ENCODE measurements at places on chromosomes 1 and 21. TPM values are rescaled to one million over a fixed set of nuclear protein-coding genes. Genes with fewer than 3 reads are reported as not detected.

DNA sequence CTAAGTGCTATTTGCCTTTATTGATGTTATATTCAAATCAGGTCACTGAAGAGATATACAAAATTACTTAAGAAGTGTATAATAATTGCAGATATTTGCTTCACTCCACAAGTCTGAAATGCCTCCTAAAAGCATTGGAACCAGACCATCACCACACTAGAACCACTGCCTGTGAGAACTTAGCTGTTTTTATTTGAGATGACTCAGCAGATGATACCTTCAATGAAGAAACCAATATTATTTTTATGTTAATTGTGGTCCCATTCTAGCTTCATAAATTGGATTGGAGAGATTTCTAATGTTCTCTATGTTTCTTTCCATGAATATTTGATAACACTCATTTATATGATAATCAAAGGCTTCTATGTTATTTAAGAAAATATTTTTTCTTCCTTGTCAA is 740.6 kb downstream of the KCNT2 start:
- DNase-seq = no peak

DNA sequence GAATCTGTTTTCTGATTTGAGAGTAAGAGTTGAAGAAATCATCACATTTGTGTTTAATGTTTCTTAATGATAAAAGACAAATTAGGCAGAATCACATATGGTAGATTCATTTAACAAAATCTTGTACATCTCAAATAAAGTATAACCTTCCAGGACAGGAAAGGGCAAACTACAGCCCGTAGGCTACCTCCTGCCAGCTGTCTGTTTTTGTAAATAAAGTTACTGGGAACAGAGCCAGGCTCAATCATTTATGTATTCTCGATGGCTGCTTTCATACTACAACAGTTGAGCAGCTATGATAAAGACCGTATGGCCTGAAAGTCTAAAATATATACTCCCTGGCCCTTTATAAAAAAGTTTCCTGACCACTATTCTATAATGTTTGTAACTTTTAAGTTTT is 204.1 kb downstream of the COL24A1 start:
- no peak for DNase-seq

- no peak for DNase-seq
These were observed 43.1 kb upstream of the PIGC start for GRCh38 chr1:172486805-172487454.

DNA sequence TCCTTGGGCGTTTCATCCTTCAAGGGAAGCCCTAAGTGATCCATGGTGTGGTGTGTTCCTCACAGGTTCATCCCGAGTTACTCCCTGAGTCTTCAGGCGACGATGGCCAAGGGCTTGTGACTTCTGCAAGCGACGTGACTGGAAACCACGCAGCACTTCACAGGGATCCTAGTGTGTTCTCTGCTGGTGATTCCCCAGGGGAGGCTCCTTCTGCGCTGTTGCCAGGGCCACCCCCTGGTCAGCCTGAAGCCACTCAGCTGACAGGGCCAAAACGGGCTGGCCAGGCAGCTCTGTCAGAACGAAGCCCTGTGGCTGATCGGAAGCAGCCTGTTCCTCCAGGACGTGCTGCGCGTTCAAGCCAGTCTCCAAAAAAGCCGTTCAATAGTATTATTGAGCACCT is 71.5 kb downstream of the VPS26C start:
- no peak for DNase-seq

The TNFRSF14 gene
- total RNA-seq = 0.36 TPM

DNA sequence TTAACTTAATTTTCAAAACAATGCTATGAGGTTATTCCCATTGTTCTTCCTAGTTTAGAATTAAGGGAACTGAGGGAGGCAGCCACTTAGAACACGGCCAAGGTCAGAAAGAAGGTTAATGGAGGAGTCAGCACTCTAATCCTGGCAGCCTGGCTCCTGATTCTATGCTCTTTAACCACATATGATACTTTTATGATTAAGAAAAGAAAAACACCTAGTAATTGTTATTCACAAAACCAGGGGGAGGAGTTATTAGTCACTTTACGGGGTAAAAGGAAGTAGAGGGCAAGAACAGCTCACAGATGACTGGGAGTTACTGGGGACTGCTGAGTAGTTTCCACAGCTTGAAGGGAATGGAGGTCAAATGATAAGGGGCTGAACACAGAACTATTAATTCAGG is 38.6 kb downstream of the GADD45A start:
- DNase-seq = peak; percentile 85

DNA sequence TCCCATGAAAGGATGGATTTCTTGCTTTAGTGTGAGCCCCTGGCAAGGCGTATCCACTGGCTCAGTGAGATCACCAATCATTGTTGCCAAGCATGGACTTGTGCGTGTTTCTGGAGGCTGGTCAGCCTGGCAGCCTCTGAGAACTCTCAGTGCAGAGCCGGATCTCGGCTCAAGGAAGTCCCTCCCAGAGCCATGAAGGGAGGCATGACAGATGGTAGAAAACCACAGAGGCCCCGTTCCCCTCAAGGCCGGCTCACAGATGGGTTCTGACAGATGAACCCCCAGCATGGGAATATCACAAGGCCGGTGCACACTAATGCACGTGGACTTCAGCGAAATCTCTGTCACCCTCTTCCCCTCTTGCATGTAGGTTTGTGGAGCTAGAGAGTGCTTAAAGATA is 290.5 kb downstream of the AJAP1 start:
- no peak for DNase-seq

The FMO1 gene
- total RNA-seq = not detected

- no peak for DNase-seq
These were observed 57.6 kb downstream of the PLPPR5 start for GRCh38 chr1:98947071-98947470.

- DNase-seq = no peak
These were observed 2.7 kb upstream of the EDEM3 start for GRCh38 chr1:184757406-184757805.

GRCh38 chr1:208668991-208669390 is 424.8 kb upstream of the PLXNA2 start:
- DNase-seq = no peak

The MPZ gene
- total RNA-seq = 2.3 TPM

DNA sequence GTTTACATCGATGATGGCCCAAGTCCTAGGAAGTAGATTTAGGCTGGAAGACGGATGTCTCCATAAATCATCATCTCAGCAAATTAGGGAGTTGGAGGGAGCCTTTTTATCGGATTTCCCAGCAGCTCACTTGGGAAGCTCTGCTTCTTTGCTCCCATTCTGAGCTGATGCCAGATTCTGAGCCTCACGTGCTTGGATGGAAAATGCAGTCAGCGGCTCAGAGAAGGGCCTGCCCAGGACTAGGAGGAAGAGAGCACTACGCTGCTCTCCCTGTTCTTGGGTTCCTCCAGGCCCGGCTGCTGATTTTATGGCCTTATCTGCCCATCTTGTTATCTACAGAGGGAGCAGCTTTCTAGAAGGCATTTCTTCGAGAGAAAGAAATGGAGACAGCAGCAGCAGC is 42.0 kb downstream of the UBIAD1 start:
- no peak for DNase-seq

DNA sequence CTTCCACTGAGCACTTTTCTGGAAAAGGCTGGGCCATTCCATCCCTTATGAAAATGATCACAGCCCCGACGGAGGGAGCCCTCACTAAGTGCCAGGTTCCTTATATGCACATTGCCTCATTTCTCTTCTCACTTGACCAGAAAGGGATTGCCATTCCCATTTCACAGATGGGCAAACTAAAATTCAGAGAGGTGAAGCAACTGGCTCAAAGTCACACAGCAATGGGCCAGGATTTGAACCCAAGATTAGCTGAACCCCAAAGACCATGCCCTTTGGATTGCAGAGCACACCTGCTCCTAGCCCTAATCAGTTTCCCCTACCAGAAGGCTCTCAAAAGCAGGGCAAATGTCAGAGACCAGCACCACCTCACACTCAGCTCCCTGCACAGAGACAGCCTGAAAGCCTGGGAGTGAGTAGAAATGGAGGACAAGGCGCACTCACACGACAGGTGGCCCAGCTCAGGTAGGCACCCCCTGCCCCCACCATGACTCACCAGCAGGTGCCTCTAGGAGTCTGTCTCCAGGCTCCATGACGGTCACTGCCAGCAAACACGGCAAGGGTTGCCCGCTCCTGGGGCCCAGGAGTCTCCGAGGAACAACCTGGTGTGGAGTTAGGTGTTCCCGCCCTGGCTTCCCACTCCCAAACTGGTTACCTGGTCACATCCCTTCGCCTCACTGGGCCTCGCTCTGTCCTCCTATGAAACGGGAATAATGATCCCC is 21.7 kb downstream of the SDC3 start:
- no peak for DNase-seq

- DNase-seq = no peak
These were observed 8.9 kb upstream of the RC3H1 start for GRCh38 chr1:174031099-174031498.

- no peak for DNase-seq
These were observed 3.1 kb downstream of the TNNI1 start for GRCh38 chr1:201418461-201418860.

The LORICRIN gene
- not detected for total RNA-seq

- no peak for DNase-seq
These were observed 1.2 kb upstream of the LRRC52 start for GRCh38 chr1:165542647-165543046.

DNA sequence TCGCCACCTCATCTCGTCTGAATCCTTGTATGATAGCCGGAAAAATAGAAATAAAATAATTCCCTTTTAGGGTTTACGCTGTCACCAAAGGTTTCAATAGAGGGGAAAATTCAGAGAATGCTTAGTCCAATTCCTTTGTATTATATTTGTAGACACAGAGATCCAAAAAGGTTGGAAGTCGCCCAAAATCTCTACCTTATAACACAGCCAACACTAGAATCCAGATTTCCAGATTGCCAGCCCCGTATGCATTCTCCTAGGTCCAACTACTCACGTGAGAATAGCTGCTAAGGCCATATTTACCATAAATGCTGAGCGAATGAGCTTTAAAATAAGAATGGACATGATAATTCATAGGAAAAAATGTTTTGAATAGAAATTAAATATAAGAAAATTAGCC is 124.5 kb downstream of the KCNK1 start:
- DNase-seq = no peak

The RBP7 gene
- total RNA-seq = 1.0 TPM

- DNase-seq = peak; percentile 47
These were observed 15.7 kb downstream of the SERTAD4 start for GRCh38 chr1:210248341-210248740.

GRCh38 chr1:158180741-158181576 is at the start of gene CD1D:
CD1D (plus strand) TSS chr1:158180895; CDS start chr1:158181102, 207 bp downstream.
- DNase-seq = no peak

The SASS6 gene
- 3.7 TPM for total RNA-seq

- peak; percentile 13 for DNase-seq
These were observed 34.4 kb downstream of the STX6 start for GRCh38 chr1:180988253-180988752.

- DNase-seq = no peak
These were observed 34.3 kb upstream of the FGGY start for GRCh38 chr1:59262631-59263030.

DNA sequence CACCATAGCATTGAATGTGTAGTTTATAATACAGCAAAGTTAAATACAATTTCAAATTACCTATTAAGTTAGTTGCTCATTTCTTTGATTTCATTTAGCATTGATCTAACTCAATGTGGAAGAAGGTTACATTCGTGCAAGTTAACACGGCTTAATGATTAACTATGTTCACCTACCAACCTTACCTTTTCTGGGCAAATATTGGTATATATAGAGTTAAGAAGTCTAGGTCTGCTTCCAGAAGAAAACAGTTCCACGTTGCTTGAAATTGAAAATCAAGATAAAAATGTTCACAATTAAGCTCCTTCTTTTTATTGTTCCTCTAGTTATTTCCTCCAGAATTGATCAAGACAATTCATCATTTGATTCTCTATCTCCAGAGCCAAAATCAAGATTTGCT is at the start of gene ANGPTL3:
TSS of gene ANGPTL3 (plus strand) at position 240 of the 400 bp plus-strand sequence. CDS start at position 287, 47 bp downstream.
- no peak for DNase-seq

- DNase-seq = peak; percentile 75
These were observed 56.5 kb downstream of the GALNT2 start for GRCh38 chr1:230123280-230124185.

The SLAMF7 gene
- 0.32 TPM for total RNA-seq

The BARHL2 gene
- not detected for total RNA-seq

The ZNF683 gene
- total RNA-seq = not detected

DNA sequence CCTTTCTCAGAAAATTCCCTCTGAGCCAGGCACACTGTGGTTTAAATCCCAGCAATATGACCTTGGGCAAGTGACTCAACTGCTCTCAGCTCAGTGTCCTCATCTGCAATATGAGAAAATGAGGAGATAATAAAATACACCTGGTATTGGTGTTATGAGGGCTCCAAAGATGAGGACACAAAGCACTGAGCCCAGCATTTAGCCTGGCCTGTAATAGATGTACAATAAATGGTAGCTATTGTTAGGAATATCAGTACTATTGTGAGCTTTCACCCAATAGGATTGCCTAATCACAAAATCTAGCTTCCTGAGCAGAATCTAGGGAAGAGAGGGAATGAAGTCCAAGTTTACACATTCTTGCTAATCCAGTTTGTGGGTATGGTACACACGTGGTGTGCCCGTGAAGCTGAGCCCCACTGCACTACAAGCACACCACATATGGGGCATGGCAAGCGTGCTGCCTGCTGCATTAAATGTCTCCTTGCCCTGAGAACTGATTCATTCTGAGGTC is 24.3 kb upstream of the SLC30A1 start:
- DNase-seq = peak; percentile 39

The RNU1-3 gene
- 1,356 TPM for total RNA-seq

- DNase-seq = no peak
These were observed 45.1 kb downstream of the CRP start for GRCh38 chr1:159669338-159669737.

DNA sequence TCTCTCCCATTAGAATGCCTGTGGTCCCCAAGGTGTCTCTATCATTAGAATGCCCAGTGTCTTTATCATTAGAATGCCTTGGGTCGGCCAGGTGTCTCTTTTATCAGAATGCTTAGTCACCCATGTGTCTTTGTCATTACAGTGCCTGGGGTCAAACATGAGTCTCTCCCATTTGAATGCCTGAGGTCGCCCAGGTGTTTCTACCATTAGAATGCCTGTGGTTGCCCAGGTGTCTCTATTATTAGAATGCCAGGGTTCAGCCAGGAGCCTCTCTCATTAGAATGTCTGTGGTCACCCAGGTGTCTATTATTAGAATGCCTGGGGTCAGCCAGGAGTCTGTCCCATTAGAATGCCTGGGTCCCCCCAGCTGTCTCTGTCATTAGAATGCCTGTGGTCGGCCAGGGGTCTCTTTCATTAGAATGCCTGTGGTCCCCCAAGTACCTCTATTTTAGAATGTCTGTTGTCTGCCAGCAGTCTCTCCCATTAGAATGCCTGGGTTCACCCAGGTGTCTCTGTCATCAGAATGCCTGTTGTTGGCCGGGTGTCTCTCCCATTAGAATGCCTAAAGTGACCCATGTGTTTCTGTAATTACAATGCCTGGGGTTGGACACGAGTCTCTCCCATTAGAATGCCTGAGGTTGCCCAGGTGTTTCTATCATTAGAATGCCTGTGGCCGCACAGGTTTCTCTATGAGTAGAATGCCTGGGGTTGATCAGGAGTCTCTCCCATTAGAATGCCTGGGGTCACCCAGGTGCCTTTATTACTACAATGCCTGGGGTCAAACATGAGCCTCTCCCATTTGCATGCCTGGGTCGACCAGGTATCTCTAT is 57.1 kb downstream of the RNF187 start:
- no peak for DNase-seq

GRCh38 chr1:208047476-208047934 is 136.6 kb upstream of the CD34 start:
- peak; percentile 48 for DNase-seq

- DNase-seq = peak; percentile 4
These were observed 49.5 kb downstream of the DR1 start for GRCh38 chr1:93395195-93395594.

GRCh38 chr1:187336441-187337168 is 507.9 kb downstream of the PLA2G4A start:
- DNase-seq = no peak

GRCh38 chr1:146001709-146002108 is 5.3 kb upstream of the TXNIP start:
- no peak for DNase-seq

The RAD54L gene
- 1.9 TPM for total RNA-seq

All from astrocyte (in vitro differentiated cells and primary cell).